Activated CD4-positive, CD25-positive, alpha-beta regulatory T cell treated with anti-CD3 and anti-CD28 coated beads, Interleukin-2, amount 50 U/mL, for 16 hours (primary cell): ENCODE measurements at places on chromosomes 13 and 19.

- DNase-seq = no peak
Observed at GRCh38 chr13:102291587-102292218, 110.1 kb downstream of the FGF14 start.

GRCh38 chr19:18633321-18633720 is 3.5 kb upstream of the KLHL26 start:
- no peak for DNase-seq

GRCh38 chr19:7360393-7360984 is 11.8 kb downstream of the ARHGEF18 start:
- no peak for DNase-seq

GRCh38 chr13:41500511-41500910 is 43.2 kb downstream of the RGCC start:
- DNase-seq = no peak

GRCh38 chr19:13051557-13052165 is 51.0 kb downstream of the LYL1 start:
- DNase-seq = no peak
